ENCODE measurements at places on chromosomes 7 and 10.

DNA sequence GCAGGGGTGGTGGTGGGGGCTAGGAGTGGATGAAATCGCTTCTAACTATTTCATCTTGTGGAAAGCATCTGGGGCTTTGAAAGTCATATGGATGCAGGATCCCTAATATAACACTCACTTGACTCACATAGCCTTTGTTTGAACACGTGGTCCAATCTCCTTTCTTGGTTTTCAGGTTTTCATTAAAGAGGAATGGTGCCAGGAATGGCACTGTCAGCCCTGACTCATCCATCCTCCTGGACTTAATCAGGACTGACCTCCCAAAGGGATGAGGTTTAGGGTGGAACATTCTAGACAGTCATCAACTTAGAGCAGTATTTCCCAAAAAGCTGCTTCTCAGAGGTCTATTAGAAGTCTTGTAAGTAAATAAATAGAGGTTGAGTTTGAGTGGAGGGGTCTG, 162.0 kb upstream of the PLXNA4 start:
- DNase-seq = no peak

- DNase-seq = peak; percentile 64
Observed at GRCh38 chr7:48035967-48036478, 680 bp downstream of the C7orf57 start.

- no peak for DNase-seq
Observed at GRCh38 chr7:34225193-34225592, 319.9 kb downstream of the BMPER start.

DNA sequence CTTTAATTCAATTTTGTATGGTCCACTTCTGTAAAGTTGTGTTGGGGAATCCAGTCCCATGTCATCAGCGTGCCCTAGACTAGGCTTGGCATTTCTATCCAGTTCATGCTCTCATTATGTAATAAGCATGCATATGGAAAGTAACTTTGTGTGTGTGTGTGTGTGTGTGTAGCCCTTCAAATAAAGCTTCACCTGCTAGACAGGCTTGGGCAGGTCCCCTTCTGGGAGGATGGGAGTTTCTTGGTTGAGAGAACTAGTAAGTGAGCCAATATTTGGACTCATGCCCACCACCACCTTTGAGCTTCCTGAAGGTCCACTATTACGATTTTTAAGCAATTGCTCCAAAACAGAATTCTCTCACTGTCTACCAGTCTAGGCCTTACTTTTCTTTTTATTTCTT, 6.9 kb downstream of the BZW2 start:
- peak; percentile 64 for DNase-seq

DNA sequence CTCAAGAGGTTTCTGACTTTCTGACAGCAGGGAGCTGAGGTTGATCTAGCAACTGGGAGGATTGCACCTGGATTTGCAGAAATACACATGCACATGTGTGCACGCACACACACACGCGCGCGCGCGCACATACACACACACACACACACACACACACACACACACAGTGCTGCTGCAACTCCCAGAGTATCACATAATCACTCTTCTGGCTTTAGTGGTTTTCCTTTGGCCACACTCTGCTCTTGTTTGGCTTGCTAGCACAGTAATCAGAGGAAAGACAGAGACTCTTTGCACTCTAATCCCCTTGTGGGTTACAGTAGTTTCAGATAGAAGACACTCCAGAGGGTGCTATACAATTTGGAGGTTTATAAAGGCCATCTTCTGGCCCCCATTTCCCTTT, 705.0 kb downstream of the AUTS2 start:
- no peak for DNase-seq

DNA sequence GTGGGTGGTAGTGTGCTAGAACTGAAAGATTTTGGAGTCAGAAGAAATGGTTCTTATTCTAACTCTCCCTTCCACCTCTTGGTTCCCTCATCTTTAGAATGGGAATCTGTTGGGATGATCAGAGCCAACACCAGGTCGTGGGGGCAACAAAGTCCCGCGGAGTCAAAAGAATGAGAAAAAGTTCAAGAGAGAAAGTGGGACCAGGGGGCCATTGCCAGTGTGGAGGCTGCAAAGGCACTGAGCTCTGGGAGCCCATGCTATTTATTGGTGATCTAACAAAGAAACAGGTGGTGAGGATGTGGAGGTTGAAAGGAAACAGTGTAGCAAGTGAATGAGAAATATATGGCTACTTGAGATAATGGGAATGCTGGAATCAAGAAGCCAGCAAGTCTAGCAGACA, 29.4 kb downstream of the AGAP4 start:
- no peak for DNase-seq

DNA sequence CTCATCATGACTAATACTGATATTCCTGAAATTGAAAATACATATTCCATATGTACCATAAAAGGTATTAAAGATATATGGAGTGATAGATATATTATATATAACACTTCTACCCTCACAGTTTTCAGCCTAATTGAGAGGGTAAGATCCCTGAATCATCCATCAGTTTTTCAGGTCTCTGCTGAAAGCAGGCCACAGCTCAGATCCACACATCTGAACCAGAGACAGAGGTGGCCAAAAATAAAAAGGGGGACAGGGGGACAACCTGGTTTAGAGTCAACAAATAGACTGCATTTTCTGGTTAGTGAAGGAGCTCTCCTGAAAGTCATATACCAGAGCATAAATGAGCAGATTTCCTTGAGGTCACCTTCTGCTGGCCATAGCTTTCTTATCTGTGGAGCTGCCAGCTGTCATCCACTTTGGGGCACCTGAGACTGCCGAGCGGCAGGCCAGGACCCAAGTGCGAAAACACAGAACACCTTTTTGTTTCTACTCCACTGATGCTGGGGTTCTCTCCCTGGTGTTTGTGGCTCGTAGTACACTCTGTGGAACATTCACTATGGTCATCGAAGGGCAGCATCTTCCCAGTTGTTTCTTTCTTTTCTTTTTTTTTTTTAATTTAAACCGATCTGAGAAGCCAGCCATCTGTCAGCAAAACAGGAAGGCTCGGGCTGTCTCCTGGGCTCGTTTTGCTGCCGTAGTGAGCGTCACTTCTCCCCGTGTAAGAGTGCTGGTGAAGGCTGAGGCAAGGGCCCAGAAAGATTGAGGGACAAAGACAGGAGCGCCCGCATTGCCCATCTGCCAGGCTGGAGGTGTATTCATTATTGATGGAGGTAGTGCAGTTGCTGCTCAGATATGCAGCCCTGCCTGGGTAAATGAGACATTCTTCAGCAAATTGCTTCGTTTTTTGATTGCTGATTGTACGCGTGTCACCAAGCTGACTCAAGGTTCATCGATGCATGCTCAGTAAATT, 13.5 kb downstream of the IKZF1 start:
- DNase-seq = no peak

DNA sequence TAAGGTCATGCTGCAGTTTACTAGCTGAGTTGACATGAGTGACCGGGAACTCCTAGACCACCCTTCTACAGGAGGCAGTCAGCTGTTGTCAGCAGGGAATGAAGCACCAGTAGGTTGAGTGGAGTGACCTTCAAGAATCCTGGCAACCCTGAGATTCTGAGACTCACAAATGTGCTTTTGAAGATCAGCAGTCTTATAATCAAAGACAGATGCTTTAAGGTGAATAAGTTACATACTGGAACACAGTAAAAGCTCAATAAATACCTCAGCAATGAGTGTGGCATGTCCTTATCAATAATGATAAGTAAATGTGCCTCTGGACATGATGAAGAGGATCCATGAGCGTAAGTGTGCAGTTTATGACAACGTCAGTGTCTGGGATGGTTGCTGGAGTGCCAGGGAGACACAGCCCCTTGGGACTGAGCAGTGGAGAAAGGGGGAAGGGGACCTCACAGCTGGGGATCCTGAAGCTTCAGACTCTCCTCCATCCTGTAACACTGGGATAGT, 11.9 kb upstream of the OR6V1 start:
- no peak for DNase-seq

GRCh38 chr7:131027287-131027773, 293.3 kb upstream of the KLF14 start:
- peak; percentile 51 for DNase-seq

- DNase-seq = peak; percentile 82
Observed at GRCh38 chr10:99431190-99431760, 851 bp upstream of the GOT1 start.

DNA sequence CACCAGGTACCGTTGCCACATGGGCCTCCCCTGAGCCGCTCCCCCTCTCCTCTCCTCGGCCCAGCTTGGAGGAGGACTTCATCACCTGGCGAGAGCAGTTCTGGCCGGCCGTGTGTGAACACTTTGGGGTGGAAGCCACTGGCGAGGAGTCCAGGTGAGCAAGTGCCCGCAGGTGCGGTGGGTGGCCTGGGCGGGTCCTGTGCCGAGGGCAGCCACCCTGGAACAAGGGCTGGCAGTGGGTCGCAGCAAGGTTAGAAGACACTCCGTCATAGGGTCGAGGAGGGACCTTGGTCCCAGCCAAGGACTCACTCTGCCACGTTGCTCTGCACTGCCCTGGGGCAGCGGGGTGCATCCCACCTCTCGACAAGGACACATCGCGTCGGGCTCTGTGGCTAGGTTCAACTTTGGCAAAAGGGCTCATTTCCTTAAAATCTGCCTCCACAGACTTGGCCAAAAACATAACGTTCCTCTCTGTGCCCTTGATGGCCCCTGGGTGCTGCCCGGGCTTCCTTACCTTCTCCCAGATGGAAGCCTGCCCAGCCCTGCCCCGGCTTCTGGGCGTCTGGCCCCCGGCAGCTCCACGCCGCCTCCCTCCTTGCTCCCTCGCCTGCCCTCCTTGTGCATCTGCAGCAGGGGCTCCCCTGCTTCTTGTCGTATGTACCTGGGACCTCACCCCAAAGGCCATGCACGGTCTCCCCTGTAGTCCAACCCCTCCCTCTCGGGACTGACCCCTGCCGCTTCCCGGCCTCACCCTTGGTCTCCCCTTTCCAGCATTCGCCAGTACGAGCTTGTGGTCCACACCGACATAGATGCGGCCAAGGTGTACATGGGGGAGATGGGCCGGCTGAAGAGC, 12.7 kb downstream of the TMEM120A start:
- no peak for DNase-seq

DNA sequence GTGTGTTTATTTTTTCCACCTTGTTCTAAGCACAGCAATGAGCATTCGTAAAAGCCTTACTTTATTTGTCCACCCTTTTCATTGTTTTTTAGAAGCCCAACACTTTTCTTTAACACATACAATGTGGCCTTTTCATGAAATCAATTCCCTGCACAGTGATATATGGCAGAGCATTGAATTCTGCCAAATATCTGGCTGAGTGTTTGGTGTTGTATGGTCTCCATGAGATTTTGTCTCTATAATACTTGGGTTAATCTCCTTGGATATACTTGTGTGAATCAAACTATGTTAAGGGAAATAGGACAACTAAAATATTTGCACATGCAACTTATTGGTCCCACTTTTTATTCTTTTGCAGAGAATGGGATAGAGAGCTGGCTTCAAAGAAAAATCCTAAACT, 28.9 kb downstream of the CFTR start:
- no peak for DNase-seq

DNA sequence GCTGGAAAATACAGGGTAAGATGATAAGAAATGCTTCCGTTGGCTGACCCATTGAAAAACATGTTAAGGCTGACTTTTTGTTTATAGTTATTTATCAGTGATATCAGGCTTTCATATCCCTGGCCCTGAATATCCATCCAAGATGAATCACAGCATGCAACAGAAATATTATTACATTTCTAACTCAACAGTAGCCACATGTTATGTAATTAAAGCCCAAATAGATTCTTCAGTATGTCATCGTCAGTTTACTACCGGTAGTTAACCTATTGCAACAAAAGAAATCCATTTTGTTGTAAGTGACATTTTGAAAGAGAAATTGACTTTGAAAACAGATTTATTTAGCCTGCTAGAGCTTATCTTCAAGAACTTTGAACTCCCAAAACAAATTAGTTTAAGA, 354.1 kb upstream of the CELF2 start:
- DNase-seq = no peak

GRCh38 chr7:51081270-51081890, 235.2 kb downstream of the COBL start:
- no peak for DNase-seq

GRCh38 chr7:157685430-157686284, 348.9 kb downstream of the DNAJB6 start:
- DNase-seq = no peak

DNA sequence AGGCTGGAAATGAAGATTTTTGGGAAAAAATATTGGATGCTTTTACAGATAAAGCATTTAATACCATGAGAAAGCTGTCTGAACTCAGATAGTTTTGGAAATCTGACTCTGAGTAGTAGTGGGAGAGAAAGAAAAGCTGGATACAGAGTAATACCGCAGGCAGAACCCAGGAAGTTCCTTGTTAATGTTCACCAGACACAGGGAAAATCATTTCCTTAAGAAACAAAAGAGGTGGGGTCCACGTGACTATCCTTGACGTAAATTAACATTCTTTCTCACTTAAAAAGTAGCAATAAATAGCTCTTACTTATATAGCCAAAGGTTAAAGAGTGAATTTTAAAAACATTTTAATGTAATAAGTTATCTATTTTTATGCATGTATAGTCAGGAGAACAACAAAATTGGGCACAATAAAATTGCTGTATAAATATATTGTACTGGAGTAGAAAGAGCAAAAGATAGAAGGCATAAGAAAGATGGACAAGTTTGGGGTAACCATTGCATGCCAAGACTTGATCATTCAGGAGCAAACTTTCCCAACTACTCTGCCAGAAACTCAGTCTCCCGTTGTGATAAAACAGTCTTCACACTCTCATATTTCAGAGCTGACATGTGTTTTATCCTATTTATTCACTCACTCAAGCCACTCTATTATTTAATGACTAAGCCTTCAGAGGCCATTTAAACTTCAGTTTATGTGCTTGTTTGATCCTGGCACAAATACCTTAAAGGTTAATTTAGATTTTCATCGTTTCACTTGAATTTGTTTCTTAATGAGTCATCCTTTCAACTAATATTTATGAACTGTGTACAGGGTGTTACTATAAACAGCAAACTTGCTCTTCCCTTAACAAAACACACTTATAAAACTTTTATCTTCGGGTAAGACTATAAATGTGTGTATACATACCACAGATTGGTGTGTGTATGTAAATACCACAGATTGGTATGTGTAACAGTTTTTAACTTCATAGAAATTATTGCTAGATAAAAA, 143.1 kb downstream of the GNAI1 start:
- DNase-seq = no peak

DNA sequence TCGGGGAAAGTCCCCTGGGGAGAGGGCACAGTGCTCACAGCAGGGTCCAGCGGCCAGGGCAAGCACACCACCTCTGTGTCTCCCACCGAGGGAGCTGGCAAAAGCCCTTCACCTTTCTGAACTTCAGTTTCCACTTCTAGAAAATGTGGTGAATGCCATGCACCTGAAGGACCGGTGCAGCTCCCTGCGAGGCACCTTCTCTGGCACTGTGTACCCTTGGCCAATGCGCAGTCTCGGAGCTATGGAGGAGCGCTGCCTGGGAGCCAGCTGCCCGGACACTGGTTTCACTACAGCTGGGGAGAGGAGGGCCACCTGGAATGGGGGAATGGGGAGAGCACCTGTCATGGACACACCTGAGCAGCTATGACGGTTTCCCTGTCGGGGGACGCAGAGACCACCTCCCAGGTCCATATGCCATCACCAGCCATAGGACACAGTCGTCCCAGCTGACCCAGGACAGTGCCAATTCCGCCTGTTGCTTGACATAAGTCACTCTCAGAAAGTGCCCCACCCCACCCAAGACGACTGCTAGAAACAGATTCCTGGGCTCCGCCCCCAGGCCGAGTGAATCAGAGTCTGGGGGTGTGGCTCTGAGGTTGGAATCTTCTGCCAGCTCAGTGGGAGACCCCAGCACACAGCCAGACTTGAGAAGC, 16.8 kb downstream of the RASGEF1A start:
- peak; percentile 35 for DNase-seq

Measured in lower lobe of right lung (tissue), 2 donors.